ENCODE measurements at places on chromosomes 6 and 20.

GRCh38 chr6:144714021-144714712 lies 429.0 kb downstream of the UTRN start:
- no peak for DNase-seq

- DNase-seq = no peak
Observed at GRCh38 chr20:48586730-48587129, 241.1 kb downstream of the PREX1 start.

GRCh38 chr6:133314947-133315346 lies 73.8 kb downstream of the EYA4 start:
- no peak for DNase-seq

GRCh38 chr6:111263837-111264236 lies 176.5 kb downstream of the SLC16A10 start:
- no peak for DNase-seq

GRCh38 chr6:20866036-20866435 lies 331.8 kb downstream of the CDKAL1 start:
- no peak for DNase-seq

DNA sequence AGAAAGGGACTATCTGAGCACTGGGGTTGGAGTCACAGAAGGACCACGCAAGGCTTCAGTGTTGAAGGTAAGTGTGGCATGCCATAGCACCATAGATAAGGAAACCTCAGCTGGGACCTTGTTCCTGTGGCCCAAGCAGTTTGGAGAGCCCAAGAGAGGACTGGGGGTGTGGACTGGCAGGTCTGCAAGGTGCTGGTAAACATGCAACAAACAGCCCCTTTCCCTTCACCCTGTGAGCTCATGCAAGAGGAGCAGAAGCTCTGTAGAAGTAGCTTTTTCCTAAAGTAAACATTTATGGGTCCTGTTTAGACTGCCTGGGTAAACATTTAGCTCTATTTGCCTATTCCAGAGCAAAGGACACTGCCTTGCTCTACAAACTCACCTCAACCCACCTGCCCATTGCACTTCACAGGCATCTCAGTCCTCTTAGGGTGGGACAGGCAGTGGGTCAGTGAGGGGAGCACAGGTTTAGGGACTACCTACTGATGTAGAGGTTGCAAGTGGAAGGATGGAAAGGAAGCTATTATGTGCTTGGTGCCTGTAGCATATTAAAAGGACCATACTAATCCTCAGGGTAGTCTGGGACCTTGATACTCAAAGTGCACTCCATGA lies 12.0 kb downstream of the ZSCAN31 start:
- no peak for DNase-seq

DNA sequence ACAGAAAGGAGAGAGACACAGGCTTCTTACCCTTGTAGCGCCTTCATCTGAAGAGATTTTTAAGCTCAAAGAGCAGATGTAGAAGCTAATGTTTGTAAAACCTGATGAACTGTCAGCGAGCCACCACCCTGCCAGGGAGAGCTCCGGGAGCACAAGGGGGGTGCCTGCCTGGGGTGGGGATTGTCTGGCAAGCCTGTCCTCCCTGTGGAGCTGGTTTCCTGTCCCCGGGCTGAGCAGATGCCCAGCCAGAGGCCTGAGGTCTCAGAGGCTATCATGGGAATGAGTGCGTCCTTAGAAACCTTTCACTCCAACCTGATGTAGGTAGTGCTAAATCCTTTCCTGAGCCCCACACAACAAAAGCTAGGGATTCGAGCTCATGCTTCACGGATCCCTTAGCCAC lies 41.9 kb upstream of the NR2E1 start:
- DNase-seq = no peak

- DNase-seq = no peak
Observed at GRCh38 chr20:35737865-35738333, 4.2 kb downstream of the RBM39 start.

GRCh38 chr20:56974499-56975250 lies 291.8 kb downstream of the BMP7 start:
- no peak for DNase-seq

GRCh38 chr6:157867155-157867559 lies 44.1 kb downstream of the SNX9 start:
- DNase-seq = no peak
